ENCODE measurements at places on chromosomes 5 and 9.

DNA sequence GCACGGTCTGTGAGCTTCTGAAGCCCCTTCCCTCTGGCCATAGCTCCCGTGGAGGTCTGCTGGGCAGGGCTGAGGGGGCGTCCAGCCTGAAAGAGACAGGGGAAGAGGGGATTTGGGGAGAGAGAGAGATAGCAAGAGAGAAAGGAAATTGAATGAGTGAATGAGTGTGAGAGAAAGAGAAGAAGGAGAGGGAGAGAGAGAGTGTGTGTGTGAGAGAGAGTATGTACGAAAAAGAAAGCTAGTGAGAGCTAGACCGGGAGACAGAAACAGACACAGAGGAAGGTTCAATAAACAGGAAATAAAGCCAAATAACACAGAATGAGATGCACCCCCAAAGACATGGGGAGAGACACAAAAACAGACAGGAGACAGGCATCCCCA lies 37.4 kb downstream of the PAX5 start:
- no peak for DNase-seq

DNA sequence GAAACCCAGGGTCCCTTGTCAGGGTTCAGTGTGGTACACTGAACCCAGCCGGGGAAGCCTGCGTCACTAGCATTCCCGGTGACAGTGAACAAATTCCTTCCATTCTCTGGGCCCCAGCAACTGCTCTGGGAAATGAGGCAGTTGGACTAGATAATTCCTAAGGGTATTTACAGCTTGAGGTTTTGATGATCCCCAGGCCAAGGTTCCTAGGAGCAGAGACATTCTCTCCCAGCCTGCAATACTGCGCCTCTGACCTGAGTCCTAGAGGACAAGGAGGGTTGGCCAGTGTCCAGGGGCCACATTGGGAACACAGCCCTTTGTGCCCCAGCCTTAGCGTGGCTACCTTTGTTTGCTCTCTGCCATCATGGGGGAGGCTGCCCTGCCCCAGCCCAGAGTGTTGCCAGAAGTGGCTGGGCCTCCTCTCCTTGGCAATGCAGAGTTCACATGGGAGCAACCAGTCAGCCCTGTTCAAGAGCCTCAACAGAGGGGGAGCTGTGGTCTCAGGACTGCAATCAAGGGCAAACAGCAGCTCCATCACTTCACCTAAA lies 178.2 kb downstream of the SEC61B start:
- no peak for DNase-seq

- peak; percentile 96 for DNase-seq
Measured at GRCh38 chr9:38047301-38048251, 21.5 kb downstream of the SHB start.

GRCh38 chr9:96064826-96065481 lies 189.5 kb downstream of the ERCC6L2 start:
- DNase-seq: no peak

DNA sequence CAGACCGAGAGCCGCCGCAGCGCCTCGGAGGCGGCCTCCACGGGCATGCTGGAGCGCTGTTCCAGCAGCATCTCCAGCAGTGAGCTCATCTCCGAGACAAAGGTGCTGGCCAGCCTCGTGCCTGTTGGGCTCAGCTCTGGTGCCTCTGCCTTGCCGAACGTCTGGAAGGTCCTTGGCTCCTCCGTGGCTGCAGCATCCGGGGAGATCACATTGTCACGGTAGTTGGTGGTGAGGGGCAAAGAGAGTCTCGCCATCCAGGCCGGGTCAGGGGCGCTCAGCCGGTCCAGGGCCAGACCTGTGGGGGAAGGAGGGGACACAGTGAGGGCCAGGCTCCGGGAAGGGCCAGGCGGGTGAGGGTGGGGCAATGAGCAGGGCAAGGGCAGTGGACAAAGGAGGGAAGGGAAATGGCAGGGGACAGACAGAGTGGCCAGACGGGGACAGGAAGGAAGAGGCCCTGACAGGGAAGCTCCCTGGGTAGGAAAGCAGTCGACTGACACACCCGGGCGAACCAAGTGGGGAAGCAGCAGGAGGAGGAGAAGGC lies 12.4 kb downstream of the PCDH12 start:
- peak; percentile 46 for DNase-seq

DNA sequence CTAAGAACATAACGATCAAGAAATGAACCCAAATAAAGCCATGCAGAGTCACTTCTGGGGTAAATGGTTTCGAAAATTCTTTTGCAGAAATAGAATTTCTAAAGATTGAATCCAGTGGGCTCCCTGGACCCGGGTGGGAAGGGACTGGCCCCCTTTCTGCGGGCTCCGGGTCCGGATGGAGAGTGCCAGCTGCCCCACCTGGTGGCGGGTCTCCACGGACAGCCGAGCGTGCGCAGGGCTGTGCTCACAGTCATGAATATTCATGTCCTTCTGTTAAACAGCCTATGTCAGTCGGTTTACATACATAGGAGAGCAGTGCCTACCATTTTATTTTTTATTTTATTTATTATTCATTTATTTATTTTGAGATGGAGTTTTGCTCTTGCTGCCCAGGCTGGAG lies 4.7 kb upstream of the PPP1R26 start:
- DNase-seq: peak; percentile 69

DNA sequence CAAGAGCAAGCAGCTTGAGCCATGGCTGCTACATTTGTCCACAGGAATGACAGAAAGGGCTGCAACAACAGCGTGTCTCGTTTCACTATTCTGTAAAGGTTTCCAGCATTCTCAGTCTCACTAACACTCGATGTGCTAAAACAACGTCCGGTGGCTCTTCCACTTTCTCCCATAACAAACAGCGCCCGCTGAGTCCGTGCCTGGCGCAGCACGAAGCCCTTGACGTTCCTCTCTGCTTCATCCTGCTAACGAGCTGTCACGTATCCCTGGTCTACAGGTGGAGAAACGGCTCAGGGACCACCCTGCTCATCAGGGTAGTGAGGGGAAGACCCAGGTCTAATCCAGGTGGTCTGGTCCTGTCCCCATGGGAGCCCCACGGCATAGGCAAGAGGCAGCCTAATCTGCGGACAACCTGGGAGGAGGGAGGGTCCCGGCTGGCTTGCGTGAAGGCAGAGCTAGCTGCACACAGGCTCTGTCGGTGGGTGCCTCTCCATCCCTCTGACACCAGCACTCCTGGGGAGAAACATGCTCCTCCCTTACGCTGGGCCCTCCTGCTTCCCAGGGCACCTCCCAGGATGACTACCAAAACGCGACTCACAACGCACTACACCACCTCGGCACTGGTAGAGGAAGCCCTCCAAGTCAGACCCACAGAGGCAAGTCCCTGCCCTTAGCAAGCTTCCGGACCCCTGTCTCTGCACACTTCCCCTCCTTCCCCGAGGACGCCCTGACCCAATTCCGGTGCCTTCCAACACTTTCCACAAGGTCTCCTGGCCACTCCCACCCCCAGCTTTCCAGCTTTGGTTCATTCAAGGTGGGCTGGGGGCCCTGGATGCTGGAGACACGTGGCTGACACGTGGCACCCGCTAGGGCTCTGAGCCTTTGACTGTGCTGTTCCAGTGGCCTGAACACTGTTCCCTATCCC lies 43.3 kb downstream of the VAV2 start:
- DNase-seq: no peak

DNA sequence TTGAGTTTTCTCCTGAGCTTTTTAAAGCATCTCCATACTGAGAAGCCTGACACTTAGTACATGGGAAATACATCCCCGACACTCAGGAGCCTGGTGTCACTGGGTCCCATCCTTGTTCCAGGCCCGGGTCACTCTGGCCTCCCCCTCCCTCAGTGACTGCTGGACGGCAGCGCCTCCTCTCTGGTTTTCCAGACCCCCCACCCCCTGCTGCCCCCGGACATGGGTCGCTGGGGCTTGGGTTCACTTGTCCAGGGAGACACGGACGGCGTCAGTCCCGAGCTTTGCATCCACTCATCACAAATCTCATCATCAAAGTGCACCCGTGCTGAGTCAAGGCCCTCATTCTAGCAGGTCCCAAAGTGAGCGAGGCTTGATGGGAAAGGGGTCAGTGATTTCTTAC lies 243.0 kb downstream of the IRX2 start:
- DNase-seq: no peak

GRCh38 chr9:126676685-126677143 lies 63.0 kb downstream of the LMX1B start:
- peak; percentile 32 for DNase-seq

DNA sequence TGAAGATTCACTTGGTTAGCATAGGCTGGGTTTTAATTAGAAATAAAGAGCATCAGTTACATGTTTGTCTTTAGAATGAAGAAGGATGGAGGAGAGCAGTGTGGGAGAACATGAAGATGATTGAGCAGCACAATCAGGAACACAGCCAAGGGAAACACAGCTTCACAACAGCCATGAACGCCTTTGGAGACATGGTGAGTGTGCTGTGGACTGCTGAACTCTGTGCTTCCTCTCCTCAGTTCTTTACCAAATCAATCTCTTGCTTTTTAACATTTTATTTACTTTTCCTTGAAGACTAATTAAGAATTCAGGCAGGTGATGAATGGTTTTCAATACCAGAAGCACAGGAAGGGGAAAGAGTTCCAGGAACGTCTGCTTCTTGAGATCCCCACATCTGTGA lies 38.2 kb upstream of the SPATA31E1 start:
- peak; percentile 29 for DNase-seq

DNA sequence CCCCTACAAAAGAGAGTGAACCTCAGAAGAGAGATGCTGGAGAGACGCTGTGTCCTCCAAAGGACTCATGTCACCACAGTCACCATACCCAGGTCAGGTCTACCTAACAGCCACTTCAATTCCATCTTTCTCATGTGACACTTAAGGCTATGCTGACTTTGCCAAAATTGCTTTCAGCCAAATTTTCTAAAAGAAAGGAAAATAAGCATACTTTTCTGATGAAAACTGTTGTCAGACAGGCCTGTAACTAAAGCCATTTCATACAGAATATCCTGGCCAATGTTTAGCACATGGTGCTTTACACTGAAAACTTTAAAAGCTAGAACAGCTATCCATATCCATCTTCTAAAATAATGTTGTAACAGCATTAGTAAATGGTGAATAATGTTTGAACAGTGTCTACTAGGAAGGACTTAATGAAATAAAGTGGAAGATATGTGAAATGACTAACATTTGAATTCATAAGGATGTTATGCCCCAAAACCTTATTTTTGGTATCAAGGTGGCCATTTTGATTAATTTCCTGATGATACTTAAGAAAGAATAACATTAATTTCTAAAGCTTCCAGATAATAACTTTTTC lies 97.2 kb downstream of the NFIB start:
- DNase-seq: no peak

GRCh38 chr5:175765858-175766257 lies 105.5 kb upstream of the CPLX2 start:
- no peak for DNase-seq

GRCh38 chr5:38697013-38697412 lies 140.6 kb upstream of the LIFR start:
- peak; percentile 49 for DNase-seq

DNA sequence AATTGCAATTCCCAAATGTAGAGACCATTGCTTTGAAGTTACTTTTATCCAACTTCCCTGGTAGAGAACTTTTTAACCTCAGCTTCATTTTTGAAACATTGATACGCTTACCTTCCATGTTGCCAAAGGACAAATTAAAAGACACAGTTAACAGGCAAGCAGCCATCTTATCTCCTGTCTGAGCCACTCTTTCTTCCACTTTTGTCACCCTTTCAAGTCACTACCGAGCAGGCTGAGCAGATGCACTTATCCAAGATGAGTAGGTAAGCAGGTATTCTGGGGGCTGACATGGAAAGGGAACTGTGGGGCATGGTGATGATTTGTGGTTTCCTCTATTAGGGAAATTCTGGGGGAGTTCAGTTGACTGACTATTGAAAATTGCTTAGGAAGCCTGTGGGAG lies 66.7 kb downstream of the DOCK2 start:
- no peak for DNase-seq

- peak; percentile 1 for DNase-seq
Measured at GRCh38 chr9:6833518-6834192, 75.9 kb downstream of the KDM4C start.

DNA sequence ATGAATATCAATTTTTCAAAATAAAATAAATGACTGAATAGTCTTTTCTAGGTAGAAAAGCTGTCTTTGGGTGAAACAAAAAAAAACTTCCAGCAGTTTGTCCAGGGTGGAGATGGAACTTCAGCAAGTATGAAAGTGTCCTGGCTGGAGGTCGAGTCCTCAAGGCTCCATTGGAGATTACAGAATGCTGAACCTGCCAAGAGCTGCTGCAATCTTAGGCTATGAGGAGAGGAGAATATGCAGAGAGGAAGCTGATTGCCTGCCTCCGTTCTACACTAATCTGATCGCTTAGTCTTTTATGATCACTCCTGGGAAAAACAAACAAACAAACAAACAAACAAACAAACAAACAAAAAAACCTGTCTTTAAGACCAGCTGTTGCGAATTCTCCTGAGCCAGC lies 50.6 kb downstream of the NREP start:
- DNase-seq: no peak

DNA sequence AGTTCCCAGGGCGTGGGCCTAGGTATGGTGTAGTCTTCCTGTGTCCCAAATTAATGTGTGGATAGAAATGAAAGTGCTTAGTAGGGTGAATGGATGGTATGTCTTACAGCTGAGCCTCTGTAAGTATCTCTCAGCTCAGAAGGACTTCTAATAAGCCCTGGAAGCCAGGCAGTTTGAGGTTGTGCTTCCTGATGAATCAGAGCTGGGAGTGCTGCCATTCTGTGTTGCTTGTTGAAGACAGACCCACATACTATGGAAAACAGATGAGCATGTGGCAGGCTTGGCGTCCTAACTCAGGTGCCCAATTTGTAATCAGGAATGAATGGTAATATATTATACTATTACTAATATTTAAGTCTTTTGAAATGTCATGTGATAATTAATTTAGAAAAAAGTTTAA lies 69.8 kb downstream of the CMYA5 start:
- peak; percentile 85 for DNase-seq

DNA sequence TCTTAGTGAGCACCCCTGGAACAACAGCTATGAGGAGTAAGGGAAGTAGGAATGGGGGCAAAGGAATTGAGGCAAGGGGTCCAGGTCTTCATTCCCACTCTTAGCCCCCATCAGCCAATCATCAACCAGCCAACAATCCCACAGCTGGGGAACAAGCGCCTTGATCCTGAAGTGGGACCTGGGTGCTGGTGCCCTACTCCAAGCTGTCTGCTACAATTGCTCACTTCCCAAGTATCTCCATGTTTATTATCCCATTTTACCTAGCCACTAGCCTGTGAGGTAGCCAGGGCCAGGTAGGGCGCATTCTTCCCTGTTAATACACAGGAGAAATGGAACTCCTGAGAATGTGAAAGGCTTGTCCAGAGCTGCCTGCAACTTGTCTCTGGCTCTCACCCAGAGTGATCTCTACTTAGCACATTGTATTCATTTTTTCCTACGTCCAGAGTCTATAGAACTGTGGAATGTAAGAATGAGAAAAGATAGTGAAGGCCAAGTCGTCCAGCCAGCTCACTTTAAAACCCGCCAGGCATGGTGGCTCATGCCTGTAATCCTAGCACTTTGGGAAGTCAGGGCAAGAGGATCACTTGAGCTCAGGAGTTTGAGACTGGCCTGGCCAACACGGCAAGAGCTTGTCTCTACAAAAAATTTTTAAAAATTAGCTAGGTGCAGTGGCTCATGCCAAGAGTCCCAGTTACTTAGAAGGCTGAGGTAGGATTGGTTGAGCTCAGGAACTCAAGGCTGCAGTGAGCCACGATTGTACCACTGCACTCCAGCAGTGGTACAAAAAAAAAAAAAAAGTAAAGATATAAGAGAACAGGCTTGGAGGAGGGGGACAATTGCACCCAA lies 6.2 kb upstream of the DNAJC18 start:
- DNase-seq: peak; percentile 80

- DNase-seq: no peak
Measured at GRCh38 chr5:10679336-10679988, 81.6 kb downstream of the DAP start.

Measured in astrocyte of the hippocampus (primary cell).